Mucosa of descending colon (tissue), 3 donors: ENCODE measurements at places on chromosomes 11 and 22. TPM values are rescaled to one million over a fixed set of nuclear protein-coding genes. Genes with fewer than 3 reads are reported as not detected.

TIGD3 gene
- total RNA-seq: 0.53 TPM

SCUBE2 gene
- 8.7 TPM for total RNA-seq

F2 gene
- total RNA-seq: 0.19 TPM

HTR3A gene
- 4.1 TPM for total RNA-seq

SAA1 gene
- 11.3 TPM for total RNA-seq

DKK3 gene
- 52.9 TPM for total RNA-seq

GLYATL1 gene
- not detected for total RNA-seq

RIMBP3B gene
- total RNA-seq: not detected

P2RX6 gene
- 1.4 TPM for total RNA-seq

PIH1D2 gene
- 2.4 TPM for total RNA-seq

AQP11 gene
- 6.1 TPM for total RNA-seq

IGLL1 gene
- total RNA-seq: not detected
